Spinal cord (tissue), 10 donors: ENCODE measurements at places on chromosomes 1 and 21.

- no peak for DNase-seq
Measured at GRCh38 chr1:6884652-6885153, 99.4 kb downstream of the CAMTA1 start.

- no peak for DNase-seq
Measured at GRCh38 chr1:213443415-213443814, 392.4 kb downstream of the RPS6KC1 start.

DNA sequence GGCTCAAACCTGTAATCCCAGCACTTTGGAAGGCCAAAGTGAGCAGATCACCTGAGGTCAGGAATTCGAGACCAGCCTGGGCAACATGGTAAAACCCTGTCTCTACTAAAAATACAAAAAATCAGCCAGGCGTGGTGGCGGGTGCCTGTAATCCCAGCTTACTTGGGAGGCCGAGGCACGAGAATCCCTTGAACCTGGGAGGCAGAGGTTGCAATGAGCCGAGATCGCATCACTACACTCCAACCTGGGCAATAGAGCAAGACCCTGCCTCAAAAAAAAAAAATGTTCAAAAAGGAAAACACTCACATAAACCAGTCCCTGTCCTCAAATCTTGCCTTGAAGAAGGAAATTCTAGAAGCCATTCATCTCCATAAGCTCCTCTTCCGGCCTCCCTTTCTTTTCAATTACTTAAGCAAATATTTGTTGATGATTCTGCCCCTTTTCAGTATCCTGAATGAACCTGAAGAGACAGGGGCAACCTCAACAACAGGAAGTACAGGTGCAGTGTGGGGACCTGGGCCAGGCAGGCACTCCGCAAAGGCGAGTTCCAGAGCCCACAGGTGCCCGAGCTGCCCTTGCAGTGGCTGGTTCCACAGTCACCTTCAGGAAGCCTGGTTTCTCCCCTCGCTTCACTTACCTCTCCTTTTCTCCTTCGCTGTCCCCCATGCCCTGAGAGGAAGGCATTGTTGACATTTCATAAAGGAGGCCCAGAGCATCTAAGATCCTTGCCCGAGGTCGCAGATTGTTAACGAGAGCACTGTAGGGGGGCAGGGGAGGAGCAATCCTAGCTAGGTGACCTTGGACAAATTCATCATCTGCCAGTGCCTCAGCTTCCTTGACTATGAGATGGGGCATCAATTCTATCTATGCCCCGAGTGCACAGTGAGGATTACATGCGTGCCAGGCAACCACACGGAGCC lies 8.9 kb upstream of the LEFTY1 start:
- no peak for DNase-seq

DNA sequence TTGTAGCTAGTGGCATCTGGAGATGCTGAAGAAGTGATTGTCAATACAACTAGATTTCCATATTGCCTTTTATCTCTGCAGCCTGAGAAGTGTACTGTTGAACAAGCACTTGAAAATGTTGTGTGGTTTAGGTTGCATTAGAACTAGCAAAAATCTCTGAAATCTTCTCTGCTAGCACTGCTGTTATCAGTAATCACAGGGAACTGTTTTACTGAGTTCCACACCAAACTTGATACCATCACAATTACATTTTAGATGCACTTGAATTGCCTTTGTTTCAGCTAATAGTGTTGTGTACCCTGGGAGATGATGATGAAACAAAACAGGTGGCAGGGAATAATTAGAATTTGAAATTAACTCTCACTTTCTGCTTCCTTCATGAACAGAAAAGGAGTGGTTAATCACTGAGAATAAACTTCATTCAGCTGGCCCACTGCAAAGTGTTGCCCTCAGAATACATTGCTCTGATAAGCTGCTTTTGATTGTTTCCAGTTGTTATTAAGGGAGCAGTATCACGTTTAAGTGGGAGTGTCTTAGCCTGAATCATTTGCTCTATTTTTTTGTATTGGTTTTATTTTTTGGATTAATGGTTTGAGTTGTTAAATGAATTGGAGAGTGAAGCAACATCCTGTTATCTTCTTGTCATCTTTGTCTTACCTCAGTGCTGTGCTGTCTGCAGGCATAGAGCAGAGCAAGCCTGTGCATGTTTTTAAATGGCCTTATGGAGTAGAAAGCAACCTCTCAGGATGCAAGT lies 13.0 kb downstream of the FAM20B start:
- DNase-seq, result no peak

DNA sequence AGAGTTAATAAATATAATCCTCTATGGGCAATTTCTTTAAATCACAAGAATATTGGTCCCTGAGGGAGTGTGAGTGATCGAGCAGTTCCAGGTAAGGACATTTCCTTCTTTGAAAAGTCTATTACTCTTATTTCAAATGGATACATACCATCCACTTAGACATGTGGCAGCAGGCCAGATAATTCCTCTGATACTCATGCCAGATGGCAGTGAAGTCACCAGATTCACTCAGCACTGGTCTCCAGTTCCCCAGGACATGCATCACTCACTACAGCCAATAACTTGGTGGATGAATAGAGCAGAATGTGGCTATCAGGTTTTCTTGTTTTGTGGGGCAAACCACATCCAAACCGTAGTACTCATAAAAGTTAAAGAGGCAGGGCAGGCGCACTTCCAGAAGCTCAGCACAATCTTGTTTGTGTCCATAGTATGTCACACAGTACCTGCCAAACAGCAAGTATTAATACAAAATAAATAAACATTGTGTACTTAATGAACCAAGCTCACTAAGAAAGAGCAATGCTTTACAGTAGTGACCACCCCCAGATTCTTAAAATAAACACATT lies 74.2 kb upstream of the CD53 start:
- DNase-seq, result no peak
